Brain pericyte (primary cell): ENCODE measurements at places on chromosomes 11 and 22.
A peak's percentile ranks its signal among the peaks of the same experiment; 100 is the strongest.

- no peak for DNase-seq
Observed at GRCh38 chr11:1305063-1305495, 4.4 kb downstream of the TOLLIP start.

DNA sequence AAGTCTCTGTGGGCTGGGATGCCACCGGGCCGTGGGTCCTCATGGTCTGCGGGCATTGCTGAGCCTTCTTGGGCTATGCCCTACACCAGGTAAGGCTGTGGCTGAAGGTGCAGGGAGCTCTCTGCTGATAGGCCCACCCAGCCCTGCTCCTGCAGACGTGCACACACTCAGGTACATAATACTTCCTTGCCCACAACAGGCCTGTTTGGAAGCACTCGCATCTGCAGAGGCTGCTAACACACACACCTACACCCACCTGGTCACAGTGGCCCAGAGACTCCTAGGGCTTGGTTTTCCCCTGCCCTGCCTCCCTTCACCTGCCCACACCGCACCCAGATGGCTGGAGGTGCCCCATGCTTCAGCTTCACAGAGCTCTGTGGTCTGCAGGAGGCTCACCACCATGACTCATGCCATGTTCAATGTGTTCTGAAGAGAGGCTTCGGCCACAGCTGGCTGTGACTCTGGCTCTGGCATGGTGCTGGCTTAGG is 72.8 kb upstream of the KCNQ1OT1 start:
- DNase-seq = no peak

DNA sequence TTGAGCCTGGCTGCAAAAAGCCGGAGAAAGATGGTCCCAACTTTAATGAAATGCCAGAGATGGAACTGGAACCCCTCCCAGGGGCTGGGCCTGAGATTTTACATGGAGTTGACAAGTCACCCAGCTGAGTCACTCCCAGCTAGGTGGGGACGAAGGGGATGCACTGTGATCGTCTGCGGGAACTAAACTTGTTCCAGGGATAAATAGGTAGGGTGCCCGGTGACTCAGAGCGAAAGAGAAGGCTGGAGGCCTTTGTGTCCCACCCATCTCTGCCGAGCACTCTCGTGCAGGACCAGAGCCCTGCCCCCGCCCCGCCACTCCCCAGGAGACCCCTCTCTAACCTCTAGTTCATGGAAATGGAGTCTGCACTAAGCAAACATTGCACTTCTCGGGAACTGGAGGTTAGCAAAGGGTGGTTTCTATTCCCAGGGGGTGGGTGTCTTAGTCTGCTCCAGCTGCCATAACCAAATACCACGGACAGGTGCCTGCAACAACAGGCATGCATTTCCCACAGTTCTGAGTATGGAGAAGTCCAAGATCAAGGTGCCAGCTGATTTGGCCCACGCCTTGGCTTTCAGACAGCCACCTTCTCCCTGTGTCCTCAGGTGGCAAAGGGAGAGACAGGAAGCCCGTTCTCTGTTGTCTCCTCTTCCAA is 60.7 kb upstream of the FADD start:
- no peak for DNase-seq

DNA sequence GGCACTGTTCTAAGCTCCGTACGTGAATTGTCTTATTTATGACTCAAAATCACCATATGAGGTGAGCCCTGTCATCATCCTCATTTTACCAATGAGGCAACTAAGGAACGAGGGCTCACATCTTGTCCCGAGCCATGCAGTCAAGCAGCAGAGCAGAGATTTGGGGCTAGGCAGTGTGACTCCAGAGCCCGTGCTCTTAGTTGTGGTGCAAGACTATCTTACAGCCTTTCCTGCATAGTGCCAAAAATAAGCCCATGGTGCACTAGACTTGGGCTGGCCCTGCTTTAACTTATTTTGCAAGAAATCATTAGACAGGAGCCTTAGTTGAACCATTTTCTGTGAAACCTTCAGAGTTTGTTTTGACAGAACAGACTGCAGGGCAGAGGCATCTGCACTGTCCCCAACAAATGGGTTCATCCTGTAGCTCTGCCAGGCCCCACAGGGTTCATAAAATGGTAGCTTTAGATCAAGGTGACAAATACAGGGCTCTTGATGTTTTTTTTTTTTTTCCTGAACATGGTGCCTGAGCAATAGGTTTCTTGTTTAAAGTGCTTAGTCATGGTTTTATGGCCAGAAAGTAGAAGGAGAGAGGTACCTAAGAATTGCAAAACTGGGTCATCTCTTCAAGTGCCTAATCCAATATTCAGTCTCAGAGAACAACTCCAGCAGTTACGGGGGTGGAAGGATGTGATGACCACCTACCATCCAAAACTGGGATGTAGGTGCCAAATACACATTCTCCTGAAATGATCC is 56.6 kb downstream of the BMAL1 start:
- DNase-seq = no peak

DNA sequence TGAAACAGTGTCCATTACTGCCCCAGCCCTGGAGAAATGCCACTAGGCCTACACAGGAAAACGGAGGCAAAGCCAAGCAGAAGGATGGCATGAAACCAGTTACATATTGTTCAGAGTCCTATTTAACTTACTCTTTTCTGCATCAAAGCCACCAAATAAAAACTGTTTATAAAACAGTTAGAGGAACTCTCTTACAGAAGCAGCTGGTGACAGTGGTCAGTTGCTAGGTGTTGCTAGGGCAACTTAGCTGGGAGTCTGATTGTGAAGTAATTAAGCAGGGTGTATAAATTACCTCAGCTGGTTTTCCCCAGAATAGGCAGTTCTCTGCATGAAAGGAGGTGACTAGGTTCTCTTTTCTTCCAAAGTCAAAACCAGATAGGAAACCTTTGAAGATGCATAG is 115.6 kb upstream of the ZBED5 start:
- no peak for DNase-seq

- DNase-seq = no peak
Observed at GRCh38 chr11:94140154-94140655, 11.6 kb downstream of the PANX1 start.

DNA sequence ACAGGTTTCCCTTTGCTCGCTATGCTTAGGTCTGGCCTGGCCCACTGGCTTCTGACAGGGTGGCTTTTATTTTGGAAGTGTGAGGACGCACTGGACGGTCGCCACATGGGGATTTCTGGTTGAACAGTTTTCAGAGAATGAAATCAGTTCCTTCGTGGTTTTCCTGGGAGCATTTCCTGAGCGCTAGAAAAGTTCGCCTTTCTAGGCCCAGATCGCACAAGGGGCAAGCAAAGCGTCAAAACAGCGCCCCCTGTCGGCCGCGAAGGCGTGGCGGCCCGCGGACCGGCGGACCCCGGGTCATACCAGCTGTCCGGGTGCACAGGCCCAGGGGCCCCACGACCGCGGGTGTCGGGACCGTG is 12.7 kb upstream of the CYP2R1 start:
- DNase-seq = no peak

DNA sequence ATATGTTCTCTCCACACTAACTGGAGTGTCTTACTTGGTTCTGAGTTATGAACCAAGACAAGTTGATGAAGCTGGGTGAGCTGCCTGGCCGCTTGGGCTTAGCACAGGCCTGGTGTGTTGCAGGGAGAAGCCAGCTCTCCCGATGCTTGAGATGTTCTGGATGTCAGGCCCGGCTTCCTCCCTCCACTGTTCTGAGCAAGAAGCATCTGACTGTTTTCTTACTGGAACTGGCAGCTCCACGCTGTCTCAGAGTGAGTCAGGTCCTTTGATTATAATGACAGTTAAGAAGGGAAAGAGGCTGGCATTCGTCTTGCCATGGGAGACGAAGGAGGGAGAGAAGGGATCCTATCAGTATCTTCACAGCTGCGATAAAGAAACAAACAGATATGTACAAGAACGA is 46.5 kb upstream of the CRTAM start:
- no peak for DNase-seq

DNA sequence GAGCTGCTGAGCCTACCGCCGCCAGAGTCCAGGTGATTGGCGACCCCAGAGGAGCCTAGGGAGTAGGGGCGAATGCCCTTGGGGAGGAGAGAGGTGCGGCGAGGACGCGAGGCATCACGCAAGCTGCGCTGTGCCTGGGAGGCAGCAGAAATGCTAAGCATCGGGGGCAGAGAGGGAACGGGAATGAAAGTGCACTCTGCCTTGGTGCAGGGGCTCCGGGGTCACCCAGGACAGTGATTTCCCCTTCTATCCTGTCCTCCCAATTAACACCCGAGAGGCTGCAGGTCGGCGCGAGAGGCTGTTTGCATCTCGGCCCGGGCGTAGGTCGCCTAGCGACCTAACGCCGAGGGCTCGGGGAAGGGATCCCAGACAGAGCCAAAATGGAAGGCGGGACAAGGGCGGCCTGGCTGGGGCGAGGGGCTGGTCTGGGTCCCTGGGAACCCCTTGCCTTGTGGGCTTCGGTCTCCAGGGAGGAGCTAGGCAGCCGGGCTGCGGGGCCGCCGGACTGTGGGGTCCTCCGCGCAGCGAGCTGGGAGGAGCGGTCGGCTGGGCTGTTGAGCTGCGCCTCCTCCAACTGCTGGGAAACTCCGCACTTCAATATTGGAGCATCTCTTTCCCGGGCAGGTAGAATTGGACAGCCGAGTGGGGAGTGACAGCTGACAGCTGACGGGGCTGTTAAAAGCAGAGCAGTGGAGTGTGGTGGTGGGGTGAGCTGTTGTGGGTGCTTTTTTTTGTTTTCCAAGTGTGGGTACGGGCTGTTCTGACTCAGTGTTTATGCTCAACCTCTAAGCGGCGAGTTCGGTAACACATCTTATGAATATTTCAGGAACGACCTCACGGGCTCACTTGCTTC is 657 bp downstream of the ELMOD1 start:
- no peak for DNase-seq

DNA sequence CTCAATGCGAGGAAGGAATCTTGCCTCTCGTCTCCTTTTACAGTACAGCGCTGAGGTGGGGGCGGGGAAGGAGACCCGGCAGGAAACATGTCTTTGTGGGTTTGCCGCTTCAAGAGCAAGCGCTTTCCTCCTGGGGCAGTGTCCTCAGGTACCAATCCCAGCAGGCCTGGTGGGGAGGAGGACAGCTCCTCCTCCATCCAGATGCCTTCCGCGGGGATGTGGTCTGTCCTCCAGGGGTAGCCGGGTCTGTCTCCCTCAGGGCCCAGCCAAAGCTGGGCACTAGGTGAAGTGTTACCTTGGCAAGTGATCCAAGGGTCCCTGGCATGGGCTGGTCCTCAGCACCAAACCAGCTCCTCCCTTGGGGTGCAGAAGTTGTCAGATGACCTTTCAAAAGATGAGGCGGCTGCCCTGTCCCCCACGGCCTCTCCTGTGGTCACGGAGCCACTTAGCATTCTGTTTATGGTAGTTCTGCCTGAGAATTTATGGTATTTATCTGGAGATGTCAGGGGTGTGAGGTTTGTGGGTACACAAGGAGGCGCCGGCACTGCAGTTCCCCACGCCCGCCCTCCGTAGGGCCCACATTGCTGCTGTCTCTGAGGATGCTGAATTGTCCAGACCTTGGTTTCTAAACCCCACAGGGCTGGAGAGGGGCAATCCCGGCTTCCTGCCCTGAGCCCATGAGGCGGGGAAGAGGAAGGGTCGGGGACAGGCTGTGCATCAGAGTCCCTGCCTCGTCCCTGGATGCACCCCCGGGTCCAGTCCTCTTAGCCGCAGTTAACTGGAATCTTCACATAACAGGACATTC is 93.5 kb upstream of the ANO1 start:
- no peak for DNase-seq

DNA sequence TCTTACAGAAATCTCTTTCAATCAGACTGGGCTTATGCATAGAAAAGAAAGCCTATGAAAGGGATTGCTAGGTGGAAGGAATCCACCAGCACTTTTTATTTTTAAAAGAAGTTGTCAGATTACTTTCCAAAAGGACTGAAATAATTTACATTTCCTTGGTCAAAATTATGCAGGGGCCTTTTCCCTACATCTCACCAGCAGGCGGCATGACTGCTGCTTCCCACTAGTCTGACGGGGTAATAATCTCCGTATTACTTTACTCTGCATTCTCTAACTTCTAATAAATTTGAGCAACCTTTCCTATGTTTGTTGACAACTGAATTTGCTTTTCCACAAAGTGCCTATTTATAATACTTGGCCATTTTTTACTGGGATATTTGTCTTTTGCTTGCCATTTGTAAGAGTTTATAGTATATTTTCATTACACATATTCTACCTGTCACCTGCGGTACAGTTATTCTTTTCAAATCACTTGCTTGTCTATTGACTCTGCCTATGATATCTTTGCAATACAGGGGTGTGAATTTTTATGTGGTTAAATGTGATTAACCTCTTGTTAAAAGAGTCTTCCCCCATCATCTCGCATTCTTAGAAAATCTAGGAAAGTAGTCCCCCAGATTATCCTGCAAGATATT is 51.9 kb upstream of the USP47 start:
- no peak for DNase-seq

GRCh38 chr11:102598272-102598671 is 26.9 kb downstream of the MMP20 start:
- DNase-seq = no peak

GRCh38 chr11:39374963-39375698 is 2084.3 kb downstream of the LRRC4C start:
- DNase-seq = no peak

GRCh38 chr11:9741260-9741659 is 77.4 kb downstream of the SWAP70 start:
- no peak for DNase-seq

DNA sequence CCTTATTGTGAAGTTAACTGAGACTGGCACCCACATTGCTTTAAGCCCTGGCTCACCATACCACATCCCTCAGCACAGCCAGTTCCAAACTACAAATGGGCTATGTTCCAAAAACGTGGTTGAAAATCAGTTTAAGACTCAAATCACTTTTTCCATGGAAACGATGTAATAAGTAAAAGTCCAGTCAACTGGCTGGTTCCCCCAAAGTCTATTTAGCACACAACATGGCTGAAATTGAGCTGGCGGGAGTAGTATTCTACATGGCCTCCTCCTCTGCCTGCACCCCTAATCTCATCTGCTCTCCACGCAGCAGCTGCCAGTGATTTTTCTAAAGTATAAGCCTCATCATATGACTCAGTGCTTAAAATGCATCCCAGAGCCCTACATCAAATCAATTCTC is 40.9 kb upstream of the BIRC3 start:
- DNase-seq = no peak

DNA sequence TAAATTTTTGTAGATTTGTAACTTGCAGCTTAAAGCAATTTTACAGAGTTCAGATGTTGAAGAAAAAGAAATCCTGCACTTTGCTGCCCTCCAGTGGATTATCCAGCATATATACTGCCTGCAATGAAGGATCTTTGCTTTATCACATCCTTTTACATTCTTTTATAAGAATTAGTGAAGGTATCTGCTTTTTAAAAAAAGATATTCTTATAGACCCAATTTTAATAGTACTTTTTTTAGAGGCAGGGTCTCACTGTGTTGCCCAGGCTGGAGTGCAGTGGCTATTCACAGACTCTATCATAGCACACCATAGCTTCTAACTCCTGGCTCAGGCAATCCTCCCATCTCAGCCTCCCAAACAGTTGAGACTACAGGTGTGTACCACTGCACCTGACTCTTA is 60.7 kb downstream of the TTC17 start:
- DNase-seq = no peak

GRCh38 chr11:68010090-68011041 is at the start of gene ALDH3B1:
Gene ALDH3B1, plus strand, starts transcription at chr11:68010327. Its CDS starts 4,971 bp downstream, at chr11:68015298.
- peak; percentile 58 for DNase-seq

- DNase-seq = no peak
Observed at GRCh38 chr11:33291004-33291777, 34.0 kb downstream of the HIPK3 start.

GRCh38 chr22:45552017-45552411 is 49.3 kb downstream of the FBLN1 start:
- no peak for DNase-seq
